ENCODE measurements at places on chromosomes 2 and 18. TPM values are rescaled to one million over a fixed set of nuclear protein-coding genes. Genes with fewer than 3 reads are reported as not detected.

Gene TGFA
- 0.13 TPM for total RNA-seq

Gene ADAM23
- total RNA-seq = 0.57 TPM

Gene RNMT
- total RNA-seq = 57.4 TPM

Gene ZBTB7C
- total RNA-seq = 0.06 TPM

Gene SCYGR4
- total RNA-seq = not detected

Gene SRBD1
- total RNA-seq = 19.9 TPM

Gene SP5
- total RNA-seq = not detected

Gene CCDC85A
- total RNA-seq = not detected

Gene TLX2
- total RNA-seq = 0.25 TPM

Gene CCL20
- 5.7 TPM for total RNA-seq

Gene MFSD2B
- 0.25 TPM for total RNA-seq

Gene STPG4
- 0.23 TPM for total RNA-seq

Gene OSGEPL1
- 13.1 TPM for total RNA-seq

Gene POTEC
- not detected for total RNA-seq

Gene CD8B2
- total RNA-seq = 4.2 TPM

Gene DSG4
- not detected for total RNA-seq

Gene NFU1
- total RNA-seq = 41.2 TPM

Gene AOX1
- not detected for total RNA-seq

Gene ANKRD30BL
- total RNA-seq = not detected

Gene MAPRE2
- total RNA-seq = 49.0 TPM

Gene KRTCAP3
- 3.9 TPM for total RNA-seq

Gene CHRNG
- not detected for total RNA-seq

Gene SLC30A3
- 0.23 TPM for total RNA-seq

Gene CRYGB
- total RNA-seq = not detected

Gene HOXD13
- not detected for total RNA-seq

Gene CXCR1
- not detected for total RNA-seq

Gene DPP10
- total RNA-seq = not detected

Gene MPP4
- total RNA-seq = not detected

Gene SMAD2
- total RNA-seq = 267 TPM

Gene ASB18
- not detected for total RNA-seq

Gene BCL11A
- total RNA-seq = 0.15 TPM

Gene REG3A
- total RNA-seq = not detected

Gene ARHGEF4
- 0.80 TPM for total RNA-seq

Gene PLEKHA3
- 27.0 TPM for total RNA-seq

Gene KIAA2012
- total RNA-seq = not detected

Gene EMILIN1
- 0.69 TPM for total RNA-seq

Gene STARD6
- 0.23 TPM for total RNA-seq

Gene DHX57
- total RNA-seq = 27.6 TPM

Gene MTHFD2
- 467 TPM for total RNA-seq

Gene KLHL30
- total RNA-seq = not detected

Gene CIDEA
- not detected for total RNA-seq

Gene ITGA4
- total RNA-seq = 127 TPM

Gene SIX2
- not detected for total RNA-seq

Gene FIGN
- not detected for total RNA-seq

Gene GCKR
- not detected for total RNA-seq

Gene MC4R
- total RNA-seq = not detected
